NCI-H1092 (cell line): ENCODE measurements at places on chromosomes 12 and 14.
A peak's percentile ranks its signal among the peaks of the same experiment; 100 is the strongest.

- DNase-seq = no peak
Observed at GRCh38 chr12:5554711-5555110, 122.8 kb downstream of the NTF3 start.

- DNase-seq = no peak
Observed at GRCh38 chr12:116423094-116423493, 136.1 kb upstream of the MAP1LC3B2 start.

DNA sequence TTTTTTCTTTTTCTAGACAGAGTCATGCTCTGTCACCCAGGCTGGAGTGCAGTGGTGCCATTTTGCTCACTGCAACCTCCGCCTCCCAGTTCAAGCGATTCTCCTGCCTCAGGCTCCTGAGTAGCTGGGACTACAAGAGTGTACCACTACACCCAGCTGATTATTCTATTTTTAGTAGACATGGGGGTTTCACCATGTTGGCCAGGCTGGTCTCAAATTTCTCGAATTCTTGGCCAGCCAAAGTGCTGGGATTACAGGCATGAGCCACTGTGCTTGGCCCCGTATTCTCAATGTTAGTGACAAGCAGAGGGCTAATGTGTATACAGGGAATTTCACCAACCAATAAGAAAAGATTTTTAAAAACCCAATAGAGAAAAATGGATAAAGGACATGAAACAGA lies 8.4 kb downstream of the PLBD2 start:
- no peak for DNase-seq

GRCh38 chr12:113305281-113305856 lies 29.5 kb downstream of the SLC8B1 start:
- DNase-seq = no peak

DNA sequence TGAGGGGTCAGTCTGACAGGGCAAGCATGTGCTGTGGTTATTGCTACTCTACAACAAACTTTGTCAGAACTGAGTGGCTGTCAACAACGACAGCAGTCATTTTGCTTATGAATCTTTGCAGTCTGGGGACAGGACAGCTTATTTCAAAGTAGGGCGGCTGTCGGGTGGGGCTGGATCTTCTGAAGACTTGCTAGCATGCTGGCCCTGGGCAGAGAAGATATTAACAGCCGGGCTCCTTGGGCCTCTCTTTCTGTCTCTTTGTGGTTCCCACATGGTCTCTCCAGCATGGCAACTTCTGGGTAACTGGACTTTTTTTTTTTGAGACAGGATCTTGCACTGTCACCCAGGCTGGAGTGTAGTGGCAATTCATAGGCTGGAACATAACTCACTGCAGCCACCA lies 33.9 kb upstream of the ALDH2 start:
- no peak for DNase-seq

GRCh38 chr12:106301611-106302321 lies 767 bp upstream of the TCP11L2 start:
- peak; percentile 15 for DNase-seq

GRCh38 chr14:89504091-89504490 lies 87.1 kb upstream of the FOXN3 start:
- DNase-seq = no peak

- no peak for DNase-seq
Observed at GRCh38 chr12:109757671-109758265, 44.1 kb downstream of the FAM222A start.

DNA sequence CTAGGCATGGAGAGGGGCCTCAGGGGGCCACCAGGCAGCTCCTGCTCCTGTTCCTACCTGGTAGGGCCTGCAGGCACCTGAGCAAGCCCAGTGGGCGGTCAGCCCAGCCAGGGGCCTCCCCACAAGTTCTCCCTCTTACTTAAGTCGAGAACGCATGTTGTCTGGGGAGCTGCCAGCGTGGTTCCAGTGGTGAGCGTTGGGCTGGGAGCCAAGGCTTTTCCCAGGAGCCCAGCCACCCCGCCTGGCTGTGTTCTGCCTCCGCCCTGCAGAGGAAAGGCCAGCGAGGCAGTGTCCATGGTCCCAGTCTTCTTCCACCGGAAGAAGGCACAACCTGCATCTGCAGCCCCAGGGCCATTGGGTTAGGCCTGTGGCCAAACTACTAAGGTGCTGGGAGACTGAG lies 1.4 kb downstream of the C14orf180 start:
- peak; percentile 37 for DNase-seq

DNA sequence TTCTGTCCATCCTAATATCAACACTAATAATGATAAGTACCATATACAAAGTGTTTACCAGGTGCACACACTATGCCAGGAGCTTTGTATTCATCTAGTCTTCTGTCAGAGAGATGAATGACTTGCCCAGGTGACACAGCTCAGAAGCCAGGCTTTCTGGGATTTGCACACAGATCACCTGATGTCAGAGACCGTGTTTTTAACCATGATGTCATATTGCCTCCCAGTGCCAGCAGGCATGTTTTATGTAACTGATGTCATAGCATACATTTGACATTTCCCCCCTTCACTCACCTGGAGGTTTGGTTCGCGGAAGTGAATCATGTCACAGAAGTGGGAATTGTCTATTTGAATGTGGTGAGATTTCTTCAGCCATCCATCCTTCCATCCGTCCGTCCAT lies 5.7 kb downstream of the WSCD2 start:
- no peak for DNase-seq

- DNase-seq = no peak
Observed at GRCh38 chr14:99543985-99544384, 60.0 kb downstream of the CCDC85C start.

DNA sequence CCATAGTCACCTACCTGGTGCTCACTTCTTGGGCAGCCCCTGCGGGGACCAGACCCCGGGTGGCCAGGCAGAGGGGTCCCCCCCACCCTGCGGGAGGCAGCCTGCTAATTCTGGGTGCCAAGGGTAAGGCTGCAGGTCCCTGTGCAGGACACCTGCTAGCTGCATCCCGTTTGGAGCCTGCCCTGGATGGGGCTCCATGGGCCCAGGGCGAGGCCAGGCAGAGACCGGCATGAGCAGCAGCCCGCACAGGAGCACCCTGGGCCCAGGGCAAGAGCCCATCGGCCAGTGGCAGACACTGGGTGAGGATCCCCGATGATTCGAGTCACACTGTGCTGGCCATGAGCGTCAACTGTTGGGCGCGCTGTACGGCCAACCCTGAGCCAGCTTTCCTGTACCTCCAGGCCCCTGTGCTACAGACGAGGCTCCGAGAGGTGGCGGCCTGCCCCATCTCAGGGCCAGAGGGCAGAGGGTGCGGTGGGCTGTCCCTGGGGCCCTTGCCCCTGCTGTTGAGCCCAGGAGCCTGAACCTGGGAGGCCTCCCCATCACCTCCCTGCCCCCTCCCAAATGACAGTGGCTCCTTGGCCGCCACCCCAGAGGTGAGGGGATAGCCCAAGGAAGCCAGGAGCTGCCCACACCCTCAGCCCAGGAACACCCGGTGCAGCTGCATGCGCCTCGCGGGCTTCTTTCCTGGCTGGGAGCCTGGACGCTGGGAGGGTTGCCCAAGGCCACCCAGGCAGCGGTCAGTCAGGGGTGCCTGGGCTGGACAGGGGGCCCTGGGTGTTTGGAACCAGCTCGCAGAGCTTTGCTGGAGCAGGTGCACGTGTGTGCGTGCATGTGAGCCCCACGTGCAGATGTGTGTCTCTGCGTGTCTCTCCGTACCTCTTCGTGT lies 47.7 kb downstream of the CYP46A1 start:
- DNase-seq = no peak

DNA sequence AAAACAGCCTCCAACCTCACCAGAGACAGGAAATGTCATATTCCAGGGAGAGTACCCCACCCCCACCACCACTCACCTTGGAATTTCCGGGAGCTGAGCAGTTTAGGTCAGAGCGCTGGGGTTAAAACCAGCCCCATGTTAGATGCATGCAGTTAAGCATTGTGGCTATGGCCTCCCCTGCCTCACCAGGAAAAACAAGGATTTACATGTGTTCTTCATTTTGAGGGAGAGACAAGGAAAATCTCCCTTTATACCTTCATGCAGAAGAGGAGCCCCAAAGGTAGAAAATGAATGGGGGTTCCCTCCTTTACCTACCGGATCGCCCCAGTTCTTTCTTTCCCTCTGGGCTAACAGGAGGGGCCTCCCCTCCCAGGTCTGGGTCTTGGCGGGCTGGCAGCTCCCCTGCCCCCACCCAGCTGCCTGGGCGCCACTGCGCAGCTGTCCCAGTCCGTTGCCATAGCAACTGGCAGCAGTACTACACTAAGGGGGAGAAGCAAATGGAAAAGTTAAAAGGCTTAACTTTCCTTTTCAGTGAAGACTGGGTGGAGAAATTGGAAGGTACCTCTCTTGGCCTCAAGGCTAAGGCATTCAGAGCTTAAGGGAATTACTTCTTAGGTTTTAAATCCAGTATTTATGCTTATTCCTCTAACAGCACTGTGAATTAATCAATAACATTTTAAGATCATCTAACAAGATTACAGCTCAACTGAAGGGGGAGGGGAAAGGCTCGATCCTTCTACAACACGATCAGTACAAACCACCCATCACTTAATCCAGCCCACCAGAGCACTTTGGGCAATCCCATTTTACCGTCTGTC lies 20.5 kb downstream of the CBX5 start:
- DNase-seq = peak; percentile 97

GRCh38 chr12:62731055-62731820 lies 203.7 kb downstream of the PPM1H start:
- DNase-seq = no peak

GRCh38 chr12:2664721-2665577 lies 129.8 kb upstream of the FKBP4 start:
- no peak for DNase-seq

- DNase-seq = no peak
Observed at GRCh38 chr14:61652526-61653262, 42.6 kb upstream of the HIF1A start.

DNA sequence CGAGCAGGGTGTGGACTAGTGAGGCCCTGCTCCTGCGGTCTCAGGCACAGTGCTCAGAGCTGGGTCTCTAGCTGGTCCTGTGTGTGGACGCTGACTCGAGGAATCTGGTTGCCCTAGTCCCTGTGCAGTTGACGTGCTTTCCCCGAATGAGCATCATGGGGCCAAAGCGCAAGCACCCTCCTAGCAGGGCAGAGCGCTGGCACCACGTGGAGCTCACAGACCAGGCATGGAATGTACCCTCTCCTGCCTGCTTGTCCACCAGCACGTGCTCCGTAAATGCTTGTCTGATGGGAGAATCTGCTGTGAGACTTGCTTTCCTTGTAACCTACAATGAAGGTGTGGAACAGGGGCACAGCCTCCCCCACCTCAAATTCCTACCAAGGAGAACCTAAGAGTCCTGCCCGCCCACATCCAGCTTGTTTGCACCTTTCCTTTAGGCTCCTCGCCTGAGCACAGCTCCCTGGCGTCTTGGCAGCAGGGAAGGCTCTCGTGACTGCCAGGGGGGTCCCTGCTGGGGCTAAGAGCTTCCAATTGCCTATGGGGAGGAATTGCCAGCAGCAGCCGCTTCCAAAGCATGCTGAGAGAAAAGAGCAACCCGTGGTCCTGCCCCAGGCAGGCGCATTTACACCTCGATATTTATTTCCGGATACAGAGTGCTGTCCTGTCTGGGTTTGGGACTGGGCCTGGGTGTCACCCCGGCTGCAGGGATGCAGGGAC lies 125.0 kb downstream of the PIWIL1 start:
- peak; percentile 23 for DNase-seq

- DNase-seq = no peak
Observed at GRCh38 chr12:4241592-4241991, 32.0 kb upstream of the CCND2 start.

- DNase-seq = no peak
Observed at GRCh38 chr12:45803111-45803510, 73.6 kb downstream of the ARID2 start.

GRCh38 chr14:81172353-81172752 lies 48.4 kb downstream of the GTF2A1 start:
- DNase-seq = no peak

DNA sequence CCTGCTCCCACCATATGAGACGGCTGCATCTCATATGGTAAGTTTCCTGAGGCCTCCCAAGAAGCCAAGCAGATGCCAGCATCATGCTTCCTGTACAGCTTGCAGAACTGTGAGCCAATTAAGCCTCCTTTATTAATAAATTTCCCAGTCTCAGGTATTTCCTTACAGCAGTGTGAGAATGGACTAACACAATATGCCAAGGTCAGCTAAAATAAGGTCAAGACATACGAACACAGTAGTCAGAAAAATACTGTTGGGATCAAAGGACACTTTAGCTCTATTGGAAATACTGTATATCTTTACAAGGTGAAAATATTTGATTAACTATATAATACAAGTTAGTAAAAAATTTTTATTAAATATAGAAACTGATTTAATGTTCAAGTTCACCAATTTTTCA lies 28.8 kb downstream of the SEL1L start:
- no peak for DNase-seq

DNA sequence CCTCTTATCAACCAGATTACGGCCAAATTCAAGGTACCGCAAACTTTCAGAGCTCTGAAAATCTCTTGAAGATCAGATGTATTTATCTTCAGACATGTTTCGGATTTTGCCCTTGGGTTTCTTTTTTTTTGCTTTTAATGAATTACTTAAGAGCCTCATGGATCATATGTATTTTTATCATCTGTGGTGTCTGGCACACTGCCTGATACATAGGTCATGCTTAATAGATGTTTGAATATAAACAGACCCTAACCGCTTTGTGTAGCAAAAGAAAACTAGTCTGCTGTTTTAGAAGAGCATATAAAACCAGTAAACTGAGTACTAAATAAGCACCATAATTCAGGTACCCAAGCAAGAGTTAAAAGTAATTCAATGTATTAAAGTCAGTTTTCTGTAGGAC lies 20.1 kb upstream of the TBK1 start:
- no peak for DNase-seq

DNA sequence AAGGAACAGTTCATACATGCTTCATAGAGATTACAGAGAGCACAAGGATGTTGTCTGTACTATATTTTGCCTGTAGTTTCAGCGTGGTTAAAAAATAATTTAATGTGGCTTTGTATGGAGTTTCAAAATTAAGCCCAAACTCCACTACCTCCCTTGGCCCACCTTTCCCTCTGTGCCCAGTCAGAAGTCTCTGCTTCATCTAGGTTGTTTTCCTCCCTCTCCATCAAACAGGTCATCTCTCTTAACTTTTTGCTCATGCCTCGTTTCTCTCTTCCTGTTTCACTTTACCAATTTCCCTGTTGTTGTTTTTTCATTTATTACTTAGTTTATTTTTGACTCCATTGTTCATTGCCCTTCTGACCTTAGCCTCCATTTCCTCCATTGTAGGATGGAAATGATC lies 94.9 kb upstream of the NEDD1 start:
- DNase-seq = no peak

DNA sequence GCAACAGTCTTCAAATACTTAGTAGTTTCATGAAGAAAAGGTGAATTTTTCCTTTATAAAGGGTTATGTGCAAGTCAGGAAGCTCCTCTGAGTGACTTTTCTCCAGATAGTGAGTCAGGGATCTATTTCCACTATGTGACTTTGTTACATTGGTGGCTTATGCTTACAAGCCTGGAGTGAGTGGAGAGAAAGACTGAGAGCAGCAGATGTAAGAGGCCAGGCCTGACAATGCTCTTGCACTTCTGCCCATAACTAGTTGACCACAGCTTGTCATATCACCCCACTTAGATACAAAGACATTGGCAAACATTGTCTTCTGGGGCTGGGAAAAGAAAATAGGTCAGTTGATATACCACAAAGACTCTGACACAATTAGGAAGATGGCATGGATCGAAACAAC lies 236.5 kb downstream of the PDZRN4 start:
- DNase-seq = no peak
